ENCODE measurements at places on chromosomes 2 and 18. TPM values are rescaled to one million over a fixed set of nuclear protein-coding genes. Genes with fewer than 3 reads are reported as not detected.

GRCh38 chr2:118686346-118686745 is 161.1 kb downstream of the EN1 start:
- no peak for DNase-seq

GRCh38 chr2:240234503-240234951 is 94.1 kb upstream of the OTOS start:
- peak; percentile 14 for DNase-seq

DNA sequence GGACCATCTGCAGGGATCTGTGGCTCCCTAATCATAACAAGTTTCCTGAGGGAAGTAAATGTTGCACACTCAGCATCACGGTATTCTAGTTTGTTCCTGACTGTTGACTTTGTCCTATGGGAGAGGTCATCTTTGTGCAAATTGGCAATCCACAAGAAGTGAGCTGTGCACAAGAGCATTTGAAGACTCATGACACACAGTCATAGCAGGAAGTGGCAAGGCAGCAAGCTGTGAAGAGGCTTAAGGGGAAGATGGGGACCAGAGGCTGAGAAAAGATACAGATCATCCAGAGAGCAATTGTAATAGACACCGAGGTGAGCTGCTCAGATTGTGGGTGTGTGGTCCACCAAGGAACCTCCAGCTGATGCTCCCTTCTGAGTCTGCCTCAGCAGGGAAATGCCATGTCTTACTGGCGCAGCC is 2.7 kb downstream of the TNP1 start:
- no peak for DNase-seq

DNA sequence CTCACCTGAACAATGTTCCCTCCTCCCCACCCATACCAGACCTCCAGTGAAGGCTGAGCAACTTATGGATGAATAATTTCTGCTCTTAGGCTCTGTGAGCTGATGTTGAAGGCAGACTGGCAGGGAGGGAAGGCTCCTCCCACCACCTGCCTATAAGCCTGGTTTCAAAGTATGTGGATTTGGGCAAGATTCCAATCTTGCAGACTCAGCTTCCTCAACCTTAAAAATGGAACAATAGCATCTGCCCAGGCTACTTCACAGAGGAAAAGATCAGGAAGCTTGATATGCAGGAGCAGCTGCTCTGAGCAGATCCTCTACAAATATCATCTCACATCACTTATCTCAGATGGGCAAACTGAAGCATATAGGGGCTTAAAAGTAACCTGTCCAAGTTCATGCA is 112.2 kb downstream of the ZFP36L2 start:
- no peak for DNase-seq

DNA sequence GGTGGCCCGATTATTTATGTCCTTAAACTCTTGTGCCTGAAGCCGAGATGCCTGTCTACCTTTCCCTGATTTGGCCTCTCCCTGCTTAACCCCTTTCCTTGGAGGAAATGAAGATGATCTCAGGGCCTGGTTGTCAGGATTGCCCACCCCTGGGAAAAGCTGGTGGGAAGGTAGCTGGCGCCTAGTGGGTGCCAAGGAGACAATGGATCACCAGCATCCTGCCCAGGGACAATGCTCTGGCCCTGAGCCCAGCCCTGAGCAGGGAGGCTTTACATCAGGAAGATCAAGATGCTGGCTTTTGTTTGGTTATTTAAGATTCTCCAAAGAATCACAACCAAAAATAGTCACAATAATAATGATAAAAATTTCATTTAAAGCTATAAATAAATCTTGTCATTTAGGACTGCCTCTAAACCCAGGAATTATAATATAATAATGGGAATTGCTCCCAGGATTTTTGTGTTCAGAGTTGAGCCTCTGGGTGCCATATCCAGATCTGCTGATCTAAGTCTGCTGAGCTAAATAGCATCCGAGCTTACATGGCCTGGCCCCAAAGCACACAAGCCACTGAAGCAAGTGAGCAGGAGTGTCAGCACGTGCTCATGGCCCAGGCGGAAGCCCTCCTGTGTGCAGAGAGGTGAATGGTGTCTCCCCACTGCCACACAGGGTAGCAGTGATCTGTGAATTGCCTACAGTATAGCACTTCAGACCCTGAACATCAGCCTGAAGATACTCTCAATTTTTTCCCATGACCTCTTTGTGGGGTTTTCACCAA is 57.8 kb upstream of the MAP3K20 start:
- DNase-seq = no peak

DNA sequence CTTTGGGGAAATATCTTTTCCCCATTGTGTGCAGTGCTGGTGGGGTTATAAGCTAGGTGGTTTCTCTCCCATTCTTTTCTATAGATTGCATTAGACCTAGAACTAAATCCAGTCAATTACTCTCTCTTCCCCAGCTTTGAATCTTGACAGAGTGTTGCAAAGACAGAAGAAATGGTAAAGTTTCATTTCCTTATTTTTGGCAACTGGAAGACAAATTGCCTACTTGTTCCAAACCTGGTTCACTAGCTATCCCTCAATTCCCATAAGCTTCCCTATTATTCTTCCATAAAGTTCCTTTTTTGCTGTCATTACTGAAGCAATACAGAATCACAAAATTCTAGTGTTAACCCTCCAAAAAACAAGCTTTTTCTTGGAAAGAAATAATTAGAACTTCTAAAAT is 94.0 kb upstream of the ITGA4 start:
- DNase-seq = no peak

DNA sequence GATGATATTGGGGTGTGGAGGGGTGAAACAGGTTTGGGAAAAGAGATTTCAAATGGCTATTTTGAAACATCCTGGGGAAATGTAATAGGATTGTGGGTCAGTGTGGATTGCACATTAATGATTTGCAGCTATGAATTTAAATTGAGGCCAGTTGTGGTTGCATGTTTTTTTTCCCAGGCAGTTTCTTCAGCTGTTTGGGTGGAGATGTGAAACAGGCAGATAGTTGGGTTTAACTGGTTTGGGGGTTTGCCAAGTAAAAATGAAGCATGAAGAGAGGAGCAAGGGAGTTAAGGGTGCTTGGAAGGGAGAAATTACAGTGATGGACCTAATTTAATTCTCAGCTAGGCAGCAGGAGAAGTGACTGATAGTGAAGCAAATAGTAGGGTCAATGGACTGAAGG is 16.8 kb downstream of the GPD2 start:
- DNase-seq = no peak

- DNase-seq = no peak
These were observed 94.3 kb downstream of the LIPG start for GRCh38 chr18:49656073-49656692.

GRCh38 chr18:75211953-75212750 is 1.6 kb downstream of the TSHZ1 start:
- DNase-seq = peak; percentile 78

- DNase-seq = no peak
These were observed 2.7 kb upstream of the NPC1 start for GRCh38 chr18:23588836-23589560.

GRCh38 chr2:235098269-235098668 is 146.5 kb downstream of the SH3BP4 start:
- no peak for DNase-seq

DNA sequence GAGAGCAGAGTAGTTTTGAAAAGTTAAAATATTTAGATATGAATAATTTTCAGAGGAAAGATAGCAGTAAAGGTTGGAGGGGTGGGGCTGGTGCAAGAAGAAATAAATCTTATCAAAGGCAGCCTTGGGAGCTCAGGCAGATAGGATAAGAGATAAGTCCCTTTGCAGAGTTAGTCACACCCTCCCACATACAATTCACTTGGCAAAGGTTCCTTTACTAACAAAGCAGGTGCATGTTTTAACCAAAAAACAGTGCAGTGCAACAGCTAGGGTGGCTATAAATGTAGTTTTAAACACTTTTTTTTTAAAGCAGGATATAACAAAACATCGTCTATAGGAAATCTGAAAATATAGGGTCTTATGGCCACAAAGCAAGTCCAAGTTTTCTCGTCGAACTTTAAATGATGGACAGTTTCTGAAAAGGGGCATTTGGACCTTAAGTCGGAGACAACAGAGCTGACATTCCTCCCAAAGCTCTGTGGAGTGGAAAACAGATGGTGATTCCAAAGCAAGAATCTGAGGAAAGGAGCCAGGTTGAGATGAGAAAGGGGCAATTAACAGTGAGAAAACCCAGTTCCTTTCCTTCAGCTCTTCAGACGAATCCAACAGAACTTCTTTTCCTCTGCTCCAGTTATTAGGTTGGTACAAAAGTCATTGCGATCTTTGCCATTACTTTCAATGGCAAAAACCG is 53.0 kb downstream of the EPHA4 start:
- DNase-seq = no peak

DNA sequence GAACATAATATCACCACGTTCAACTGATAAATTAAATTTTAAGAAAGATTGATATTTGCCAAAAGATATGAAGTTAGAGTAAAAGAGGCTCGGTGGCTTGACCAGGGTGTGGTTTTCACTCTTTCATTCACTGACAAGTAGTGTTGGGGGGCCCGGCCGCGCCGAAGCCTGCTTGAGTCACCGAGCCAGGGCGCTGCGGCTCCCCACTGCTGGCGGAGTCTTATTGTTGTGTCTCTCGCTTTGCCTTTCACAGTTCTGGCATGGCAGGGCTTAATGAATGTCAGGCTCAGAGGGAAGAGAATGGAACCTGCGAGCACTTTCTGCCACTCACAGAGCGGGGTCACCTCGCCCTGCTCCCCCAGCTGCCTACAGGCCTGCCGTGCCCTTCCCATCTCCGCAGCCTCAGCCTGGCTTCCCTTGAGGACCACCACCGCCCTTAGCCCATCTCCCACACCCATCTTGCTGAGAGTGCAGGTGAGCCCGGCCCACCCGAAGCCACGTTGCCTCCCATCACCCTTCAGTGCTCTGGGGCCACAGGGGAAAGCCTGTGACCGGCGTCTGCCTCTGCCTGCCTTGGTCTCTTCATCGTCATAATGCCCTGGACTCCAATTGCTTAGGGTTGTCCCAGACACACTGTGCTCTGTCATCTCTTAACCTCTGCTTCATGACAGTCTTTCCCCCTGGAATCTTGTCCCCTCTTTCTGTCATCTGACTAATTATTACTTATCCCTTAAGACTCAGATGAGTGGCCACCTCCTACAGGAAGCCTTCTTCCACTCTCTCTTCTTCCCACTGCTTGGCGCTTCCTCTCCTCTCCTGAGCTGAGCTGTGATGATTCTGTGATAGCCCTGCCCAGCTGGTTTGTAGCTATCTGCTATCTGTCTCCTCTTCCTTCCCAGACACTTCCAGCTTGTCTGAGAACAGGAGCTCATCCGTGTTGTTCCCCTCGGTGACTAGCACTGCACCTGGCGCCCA is 142.5 kb downstream of the FAM210A start:
- DNase-seq = no peak

GRCh38 chr2:85988175-85988913 is 99.6 kb upstream of the ST3GAL5 start:
- no peak for DNase-seq

DNA sequence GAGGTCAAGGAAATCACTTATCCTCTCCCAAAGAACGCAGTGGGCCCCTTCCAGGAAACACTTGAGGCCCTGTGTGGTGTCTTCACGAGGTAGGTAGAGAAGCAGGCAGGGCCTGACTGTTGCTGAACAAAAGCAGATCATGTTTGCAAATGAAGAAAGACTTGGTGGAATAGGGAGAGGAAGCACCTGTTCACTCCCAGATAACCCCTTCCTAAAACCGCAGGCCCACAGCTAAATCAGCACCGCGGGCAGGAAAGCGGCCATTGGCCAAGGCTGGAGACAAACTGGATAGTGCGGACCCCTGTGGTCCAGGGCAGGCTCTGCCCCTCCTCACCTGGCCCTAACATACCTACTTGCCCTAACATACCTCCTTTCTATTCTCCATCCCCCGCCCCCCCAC is 64.9 kb upstream of the KLHL29 start:
- DNase-seq = no peak

GRCh38 chr2:77201755-77202154 is 320.4 kb downstream of the LRRTM4 start:
- DNase-seq = no peak

- DNase-seq = no peak
These were observed 419.3 kb upstream of the ACVR2A start for GRCh38 chr2:147425437-147426029.

DNA sequence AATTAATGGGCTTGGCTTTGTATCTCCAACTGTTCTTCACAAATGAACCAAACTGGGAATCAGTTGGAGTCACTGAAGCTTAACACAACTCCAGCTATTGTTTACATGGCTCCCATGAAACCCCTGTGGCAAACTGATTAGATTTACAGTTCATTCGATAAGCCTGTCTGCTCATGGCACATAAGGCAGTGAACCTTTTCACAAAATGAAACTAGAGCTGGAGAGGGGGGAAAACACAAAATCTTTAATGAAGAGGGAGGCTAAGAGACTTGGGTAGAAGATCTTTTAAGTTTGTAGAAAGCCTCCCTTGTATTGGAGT is 11.6 kb upstream of the ITGA6 start:
- no peak for DNase-seq

DNA sequence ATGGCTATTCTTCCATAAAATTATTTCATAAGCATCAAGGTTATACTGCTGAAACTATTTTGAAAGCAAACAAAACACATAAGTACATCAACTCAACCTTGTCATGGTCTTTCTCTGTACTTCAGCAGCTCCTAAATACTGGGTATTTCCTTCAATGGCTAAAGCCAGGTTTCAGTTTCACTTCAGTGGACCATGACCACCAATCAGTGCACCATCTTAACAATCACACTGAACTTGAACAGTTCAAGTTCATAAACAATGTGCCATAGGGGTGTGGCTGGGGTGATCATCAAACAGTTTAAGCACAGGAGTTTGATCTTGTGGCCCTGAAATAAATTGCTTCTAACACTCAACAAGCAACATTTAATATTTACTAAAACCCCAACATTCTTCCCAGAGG is 124.1 kb upstream of the FIGN start:
- DNase-seq = no peak

GRCh38 chr2:237446338-237446665 is 32.3 kb upstream of the COL6A3 start:
- no peak for DNase-seq

- no peak for DNase-seq
These were observed 7.7 kb downstream of the ATOH8 start for GRCh38 chr2:85761512-85761944.

DNA sequence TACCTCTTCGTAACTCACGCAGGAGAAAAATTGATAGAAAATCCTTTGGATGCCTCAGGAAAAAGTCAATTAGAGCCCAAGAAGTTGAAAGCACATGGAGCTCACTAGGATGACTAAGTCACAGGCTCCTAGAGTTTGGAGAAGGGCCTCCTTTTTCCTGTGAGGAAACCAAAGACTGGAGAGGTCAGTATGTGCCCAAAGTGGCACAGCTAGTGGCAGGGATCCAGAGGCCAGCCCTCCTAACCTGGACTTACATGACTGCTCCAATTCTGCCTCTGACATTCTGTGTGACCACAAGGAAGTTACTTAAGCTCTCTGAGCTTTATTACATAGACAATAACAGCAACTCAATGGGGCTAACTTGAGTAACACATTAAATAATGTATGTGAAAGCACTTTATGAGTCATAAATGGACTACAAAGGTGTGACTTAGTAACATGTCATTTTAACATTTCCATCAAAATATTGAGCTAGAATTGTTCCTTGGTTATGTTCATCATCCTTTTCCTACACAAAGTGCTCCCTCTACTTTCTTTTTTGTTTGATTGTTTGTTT is 91.6 kb downstream of the DHRS9 start:
- no peak for DNase-seq

GRCh38 chr2:74399785-74400184 is 19.7 kb upstream of the DCTN1 start:
- no peak for DNase-seq

SERPINB12 gene
- total RNA-seq = not detected

ADCYAP1 gene
- 1.8 TPM for total RNA-seq

CD226 gene
- 0.44 TPM for total RNA-seq

TMEM17 gene
- 3.2 TPM for total RNA-seq

Measured in pancreas (tissue), 10 donors.